ENCODE measurements at places on chromosomes 4 and X.

DNA sequence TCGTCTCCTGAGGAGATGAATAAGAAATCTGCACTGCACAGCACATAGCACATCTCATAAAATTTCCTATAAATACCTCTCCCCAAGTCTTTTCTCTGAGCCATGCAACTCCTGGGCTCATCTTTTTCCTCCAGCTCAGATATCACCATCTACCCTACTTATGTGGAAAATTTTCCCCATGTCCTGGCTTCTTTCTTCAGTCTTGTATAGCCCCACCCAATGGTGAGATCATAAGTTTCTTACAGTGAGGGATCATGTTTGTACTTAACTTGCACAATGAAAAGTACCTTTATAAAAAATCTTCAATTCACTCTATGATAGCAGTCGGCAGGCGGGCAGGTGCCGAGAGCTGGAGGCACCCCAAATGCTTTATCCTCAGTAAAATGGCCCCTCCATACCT is 198.6 kb upstream of the S100G start:
- DNase-seq: no peak

GRCh38 chr4:102219129-102219528 is 126.2 kb downstream of the SLC39A8 start:
- no peak for DNase-seq

DNA sequence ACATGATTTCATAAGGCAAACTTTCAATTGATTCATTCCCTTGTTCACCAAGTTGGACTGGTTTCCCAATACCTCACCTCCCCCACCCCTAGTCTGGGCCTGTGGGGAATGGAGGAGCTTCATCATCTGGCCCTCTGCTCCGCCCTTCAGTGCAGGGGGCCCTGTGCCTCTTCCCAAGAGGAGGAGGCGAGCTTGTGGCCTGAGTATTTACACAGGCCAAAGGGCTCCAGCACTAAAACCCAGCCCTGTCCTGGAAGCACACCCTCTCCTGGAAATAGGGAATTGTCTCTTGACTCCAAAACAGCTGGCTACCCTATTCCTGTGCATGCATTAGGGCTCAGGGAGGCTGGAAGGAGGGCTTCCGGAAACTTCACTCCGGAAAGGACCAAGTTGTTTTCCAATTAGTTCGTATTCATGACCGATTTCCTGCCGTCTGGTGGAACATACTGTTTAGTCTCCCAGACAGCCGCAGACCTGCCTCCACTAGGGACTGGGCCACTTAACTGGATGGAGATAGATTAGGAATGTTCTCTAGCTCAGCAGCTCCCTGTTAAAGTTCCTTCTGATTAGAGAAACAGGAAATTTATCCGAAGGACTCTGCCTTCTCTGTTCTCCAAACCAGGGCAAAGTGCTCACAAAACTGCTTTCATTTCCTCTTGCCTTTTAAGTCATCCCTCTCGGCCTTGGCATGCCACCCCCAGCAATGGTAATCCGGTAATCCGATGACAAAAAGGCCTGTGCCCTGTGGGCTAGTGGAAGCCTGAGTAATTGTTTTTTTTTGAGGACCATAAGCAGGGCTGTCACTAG is 5.8 kb downstream of the SRPX2 start:
- no peak for DNase-seq

DNA sequence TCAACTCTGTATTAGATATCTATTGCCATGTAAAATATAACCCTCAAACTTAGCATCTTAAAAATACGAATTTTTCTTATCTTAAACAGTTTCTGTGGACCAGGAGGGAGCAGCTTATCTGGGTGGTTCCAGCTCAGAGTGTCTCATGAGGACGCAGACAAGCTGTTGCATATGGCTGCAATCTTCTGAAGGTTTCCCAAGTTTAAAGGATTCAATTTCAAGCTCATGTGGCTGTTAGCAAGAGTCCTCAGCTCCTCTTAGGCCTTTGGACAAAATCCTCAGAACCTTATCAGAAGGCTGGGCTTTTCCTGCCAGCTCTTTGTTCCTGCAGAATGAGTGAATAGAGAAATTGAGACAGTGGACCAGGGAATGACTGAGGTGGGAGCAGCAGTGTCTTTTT is 2.8 kb upstream of the CTSO start:
- no peak for DNase-seq

GRCh38 chrX:6384371-6384770 is 150.5 kb downstream of the VCX3A start:
- DNase-seq: no peak

GRCh38 chrX:16268206-16268605 is 100.9 kb downstream of the MAGEB17 start:
- no peak for DNase-seq

GRCh38 chr4:109321232-109321631 is 18.8 kb upstream of the COL25A1 start:
- no peak for DNase-seq

- DNase-seq: no peak
Observed at GRCh38 chr4:153114771-153115321, 89.4 kb upstream of the TRIM2 start.

- no peak for DNase-seq
Observed at GRCh38 chrX:132592880-132593279, 104.0 kb upstream of the MBNL3 start.

DNA sequence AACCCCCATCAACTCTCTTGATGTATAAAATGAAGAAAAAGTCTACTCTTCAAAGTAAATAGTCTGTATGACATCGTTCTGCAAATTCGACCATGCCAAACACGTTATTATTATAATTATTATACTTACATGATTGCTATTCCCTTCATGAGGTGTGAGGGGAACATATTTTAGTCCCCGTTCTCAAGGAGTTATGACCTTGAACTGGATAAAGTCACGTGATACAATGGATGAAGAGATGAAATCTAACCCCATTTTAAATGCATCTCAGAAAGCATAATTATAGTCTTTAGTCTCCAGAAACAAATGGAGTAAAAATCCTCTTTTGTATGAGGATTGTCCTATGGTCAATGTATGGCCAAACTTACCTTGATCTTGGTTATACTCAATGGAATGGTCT is 250.3 kb downstream of the HS3ST1 start:
- DNase-seq: no peak

DNA sequence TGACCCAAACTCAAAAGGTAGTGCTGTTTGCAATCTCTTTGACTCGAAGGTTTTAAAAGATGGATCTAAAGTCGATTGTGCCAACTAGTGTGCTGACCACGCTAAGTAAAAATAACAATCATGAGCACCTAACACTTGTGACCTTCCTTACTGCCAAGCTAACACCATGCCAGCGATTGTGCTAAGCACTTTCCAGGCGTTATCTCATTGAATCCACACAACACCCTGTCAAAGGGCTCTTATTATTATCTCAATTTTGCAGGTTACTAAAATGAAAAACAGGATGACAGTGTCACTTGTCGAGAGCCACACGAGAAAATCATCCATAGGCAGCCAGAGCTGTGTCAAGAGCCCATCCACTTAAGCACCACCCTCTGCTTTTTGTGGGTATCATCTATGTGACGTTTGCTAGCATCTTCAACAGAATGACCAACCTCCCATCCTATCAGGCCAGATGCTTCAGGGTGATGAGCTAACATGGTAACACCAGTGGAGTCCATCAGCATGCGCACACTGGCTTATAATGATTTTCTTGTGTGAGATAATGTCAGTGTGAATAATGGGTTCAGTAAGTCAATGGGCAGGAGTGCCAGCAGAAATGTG is 893 bp upstream of the GAB3 start:
- no peak for DNase-seq

- no peak for DNase-seq
Observed at GRCh38 chrX:70262952-70263567, 3.1 kb upstream of the P2RY4 start.

DNA sequence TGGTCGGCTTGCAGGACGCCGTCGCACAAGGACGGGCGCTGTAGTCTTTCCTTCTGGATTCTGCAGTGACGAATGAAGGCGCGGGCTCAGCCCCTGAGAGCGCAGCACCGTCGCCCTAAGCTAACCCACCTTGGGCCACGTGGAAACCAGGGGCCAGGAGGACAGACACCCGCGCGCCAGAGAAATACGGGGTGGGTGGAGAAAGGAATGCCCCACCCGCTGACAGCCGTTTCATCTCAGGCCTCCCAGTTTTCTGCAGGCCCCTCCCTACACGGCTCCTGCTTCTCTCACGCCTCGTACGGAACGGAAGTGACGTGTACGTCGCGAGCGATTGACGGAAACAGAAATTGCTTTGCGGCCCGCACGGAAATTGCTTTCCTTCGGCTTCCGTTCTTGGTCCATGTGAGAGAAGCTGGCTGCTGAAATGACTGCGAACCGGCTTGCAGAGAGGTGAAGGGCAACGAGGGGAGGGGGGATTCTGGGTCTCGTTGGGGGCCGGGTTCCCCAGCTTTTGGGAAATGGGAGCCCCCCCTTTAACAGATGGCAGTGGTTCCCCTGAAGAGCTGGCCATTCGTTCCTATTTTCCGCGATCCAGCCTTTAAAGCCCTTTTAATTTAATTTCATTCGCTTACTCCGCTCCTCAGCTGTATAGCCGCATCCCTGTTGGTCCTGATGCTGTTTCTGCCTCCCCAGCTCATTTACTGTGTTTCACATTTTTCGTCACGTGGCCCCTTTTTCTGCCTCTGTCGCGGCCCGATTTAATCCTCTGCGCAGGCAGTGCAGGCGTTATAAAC is at the start of gene UTP14A:
Gene UTP14A, plus strand, starts transcription at position 378 of the 794 bp plus-strand sequence. Its CDS starts 47 bp downstream, at position 425.
- peak; percentile 79 for DNase-seq

DNA sequence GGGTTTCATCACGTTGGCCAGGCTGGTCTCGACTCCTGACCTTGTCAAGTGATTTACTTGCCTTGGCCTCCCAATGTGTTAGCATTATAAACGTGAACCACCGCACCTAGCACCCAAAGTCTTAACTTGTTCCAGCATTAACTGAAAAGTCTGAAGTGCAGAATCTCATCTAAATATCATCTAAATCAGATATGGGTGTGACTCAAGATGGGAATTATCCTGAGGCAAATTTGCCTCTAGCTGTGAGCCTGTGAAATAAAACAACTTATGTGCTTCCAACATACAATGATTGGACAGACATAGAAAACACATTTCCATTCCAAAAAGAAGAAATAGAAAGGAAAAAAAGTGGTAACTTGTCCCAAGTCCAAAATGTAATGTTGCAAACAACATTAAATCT is 641.1 kb upstream of the ATOH1 start:
- DNase-seq: no peak

DNA sequence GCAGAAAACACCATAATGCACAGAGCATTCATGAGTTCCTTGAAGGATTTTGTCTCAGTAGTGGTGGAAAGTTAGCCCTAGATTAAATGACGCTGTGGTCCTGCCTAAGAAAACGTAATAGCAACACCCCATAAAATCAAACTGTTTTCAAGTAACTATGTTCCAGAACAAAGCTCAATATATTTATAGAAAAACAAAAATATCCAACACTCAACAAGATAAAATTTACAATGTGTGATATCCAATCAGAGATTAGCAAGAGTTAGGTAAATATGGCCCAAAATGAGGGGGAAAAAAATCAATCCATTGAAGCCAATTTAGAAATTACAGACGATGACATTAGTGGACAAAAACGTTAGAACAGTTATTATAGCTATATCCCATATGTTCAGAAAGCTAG is 9.9 kb upstream of the GAB1 start:
- no peak for DNase-seq

GRCh38 chr4:80305466-80305865 is 30.1 kb upstream of the CFAP299 start:
- no peak for DNase-seq

DNA sequence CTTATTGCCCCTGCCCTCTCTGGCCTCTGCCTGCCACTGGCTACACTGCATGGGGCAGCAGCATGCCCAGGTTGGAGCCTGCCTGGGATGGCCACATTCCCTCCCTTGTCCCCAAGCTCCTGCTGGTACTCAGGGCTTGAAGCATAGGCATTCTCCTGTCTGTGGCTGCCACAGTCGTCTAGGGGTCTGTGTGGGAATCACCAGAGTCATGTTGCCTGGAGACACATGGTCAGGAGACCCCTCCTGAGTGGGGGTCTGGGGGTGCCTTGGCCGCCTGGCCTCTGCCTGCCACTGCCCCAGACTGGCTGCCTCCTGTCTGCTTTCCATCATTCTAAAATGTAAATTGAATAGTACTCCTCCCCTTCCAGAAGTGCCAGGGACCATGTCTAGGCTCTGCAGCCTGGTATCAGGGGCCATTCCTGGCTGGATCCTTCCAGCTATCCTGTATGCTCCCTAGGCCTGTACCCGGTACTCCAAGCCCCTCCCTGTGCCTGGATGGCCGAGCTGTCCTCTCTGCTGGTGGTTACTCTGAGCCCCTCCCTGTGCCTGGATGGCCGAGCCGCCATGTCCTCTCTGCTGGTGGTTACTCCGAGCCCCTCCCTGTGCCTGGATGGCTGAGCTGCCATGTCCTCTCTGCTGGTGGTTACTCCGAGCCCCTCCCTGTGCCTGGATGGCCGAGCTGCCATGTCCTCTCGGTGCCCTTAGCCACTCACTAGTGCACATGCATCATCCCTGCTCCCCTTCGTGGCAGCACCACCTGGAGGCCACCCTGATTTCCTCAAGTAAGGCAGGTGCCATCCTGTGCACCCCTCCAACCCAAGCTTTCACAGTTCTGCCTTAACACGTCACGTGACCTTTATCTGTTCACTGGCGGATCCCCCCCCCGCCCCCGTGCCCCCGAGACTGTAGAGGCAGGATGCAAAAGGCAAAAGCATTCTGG is 5.5 kb upstream of the NKX1-1 start:
- no peak for DNase-seq

Data from RWPE2 (cell line).